ENCODE measurements at places on chromosomes 16 and 17. TPM values are rescaled to one million over a fixed set of nuclear protein-coding genes. Genes with fewer than 3 reads are reported as not detected.

DNA sequence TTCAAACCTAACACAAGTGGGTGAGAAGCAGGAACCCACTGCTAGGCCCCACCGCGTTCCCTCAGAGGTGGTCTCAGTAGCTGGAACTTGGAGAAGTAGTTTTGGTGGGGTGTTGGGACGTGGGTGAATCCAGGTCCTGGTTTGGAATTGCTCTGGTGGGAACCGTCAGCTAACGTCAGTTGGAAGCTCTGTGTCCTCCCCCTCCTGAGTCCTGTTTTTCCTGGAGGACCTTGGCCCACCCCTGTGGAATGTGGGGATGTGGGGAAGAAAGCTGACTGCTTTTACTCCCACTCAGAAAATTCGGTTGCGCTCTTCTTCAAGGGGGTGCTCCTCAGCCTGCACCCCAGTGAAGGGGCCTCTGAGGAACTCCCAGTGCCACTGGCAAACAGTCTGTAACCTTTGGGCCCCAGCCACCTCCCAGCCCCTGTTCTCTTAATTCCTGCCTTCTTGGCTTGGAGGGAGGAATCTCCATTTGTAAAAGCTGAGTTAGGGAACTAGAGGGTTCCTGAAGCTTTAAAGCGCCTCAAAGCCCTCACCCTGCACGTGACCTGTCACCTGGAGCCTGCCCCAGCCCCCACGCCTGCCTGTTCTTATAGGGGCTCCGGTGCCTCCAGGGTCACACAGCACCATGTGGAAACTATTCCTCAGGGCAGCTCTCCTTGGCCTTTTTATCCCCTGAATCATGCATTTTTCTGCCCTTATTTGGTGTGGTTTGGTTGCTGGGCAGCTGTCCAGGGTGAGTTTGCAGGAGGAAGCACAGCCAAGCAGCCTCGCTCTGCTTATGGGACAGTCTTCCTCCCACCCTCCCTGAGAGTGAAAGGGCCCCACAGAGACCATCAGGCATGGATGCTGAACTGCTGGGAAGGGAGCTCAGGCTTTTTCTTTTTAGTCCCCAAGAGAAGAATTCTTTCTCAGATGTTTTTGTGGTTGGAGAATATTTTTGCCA is 16.2 kb upstream of the NAGLU start:
- H3K27me3 ChIP-seq, result no peaks in the 10 kb centered on the region
- peak; percentile 89 for DNase-seq
- H3K4me3 ChIP-seq, result no peak overlapping the region
- H3K4me1 ChIP-seq, result peaks cover 25% of the 10 kb centered on the region
- H3K36me3 ChIP-seq, result no peaks in the 10 kb centered on the region
- H3K27ac ChIP-seq, result peak overlapping the region; percentile 93

DNA sequence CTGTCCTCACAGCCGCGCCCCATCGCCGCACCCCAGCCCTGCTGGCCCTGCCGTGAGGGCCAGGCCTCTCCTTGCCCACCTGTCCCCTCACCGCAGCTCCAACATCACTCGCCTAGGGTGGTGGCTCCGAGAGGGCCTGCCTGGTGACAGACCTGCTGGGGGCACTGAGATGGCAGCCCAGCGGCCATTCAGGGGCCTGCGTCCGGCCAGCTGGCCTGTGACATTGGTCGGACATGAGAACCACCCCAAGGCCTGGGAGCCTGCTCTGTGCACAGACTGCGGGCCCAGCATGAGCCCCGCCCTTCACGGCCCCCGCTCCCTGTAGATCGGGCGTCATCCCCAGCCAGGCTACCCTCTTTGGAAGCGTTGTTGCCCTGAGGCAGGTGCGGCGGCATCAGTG is 11.8 kb downstream of the NME3 start:
- H3K4me1 ChIP-seq, result no peaks in the 10 kb centered on the region
- H3K27ac ChIP-seq, result no peak overlapping the region
- H3K27me3 ChIP-seq, result no peaks in the 10 kb centered on the region
- H3K36me3 ChIP-seq, result no peaks in the 10 kb centered on the region

DNA sequence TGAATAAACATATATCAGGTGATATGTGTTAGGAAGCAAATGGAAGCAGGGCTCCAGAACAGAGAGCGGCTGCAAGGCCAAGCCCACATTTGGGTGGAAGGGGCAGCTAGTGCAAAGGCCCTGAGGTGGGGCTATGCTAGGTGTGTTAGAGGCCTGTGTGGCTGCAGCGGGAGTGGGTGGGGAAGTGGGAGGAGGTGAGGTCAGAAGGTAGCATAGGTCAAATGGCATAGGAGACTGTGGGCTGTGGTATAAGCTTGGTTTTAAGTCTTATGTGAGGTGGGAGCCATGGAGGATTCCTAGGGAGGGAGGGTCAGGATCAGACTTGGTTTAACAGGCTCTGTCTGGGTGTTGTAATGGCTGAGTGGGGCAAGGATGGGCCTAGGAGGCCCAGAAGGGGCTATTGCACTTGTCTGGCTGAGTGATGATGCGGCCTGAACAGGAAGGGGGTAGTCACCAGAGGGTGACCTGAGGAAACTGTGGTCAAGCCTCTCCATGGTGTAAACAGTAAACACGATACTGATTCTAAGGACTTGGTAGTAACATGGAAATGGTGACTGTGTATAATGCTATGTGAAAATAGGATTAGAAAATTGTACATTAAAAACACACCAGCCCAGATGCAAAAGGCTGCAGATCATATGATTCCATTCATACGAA is 31.1 kb downstream of the RAI1 start:
- no peak overlapping the region for H3K27ac ChIP-seq
- peaks cover 10% of the 10 kb centered on the region for H3K4me1 ChIP-seq
- no peak overlapping the region for H3K4me3 ChIP-seq
- no peaks in the 10 kb centered on the region for H3K27me3 ChIP-seq
- H3K36me3 ChIP-seq, result no peaks in the 10 kb centered on the region

DNA sequence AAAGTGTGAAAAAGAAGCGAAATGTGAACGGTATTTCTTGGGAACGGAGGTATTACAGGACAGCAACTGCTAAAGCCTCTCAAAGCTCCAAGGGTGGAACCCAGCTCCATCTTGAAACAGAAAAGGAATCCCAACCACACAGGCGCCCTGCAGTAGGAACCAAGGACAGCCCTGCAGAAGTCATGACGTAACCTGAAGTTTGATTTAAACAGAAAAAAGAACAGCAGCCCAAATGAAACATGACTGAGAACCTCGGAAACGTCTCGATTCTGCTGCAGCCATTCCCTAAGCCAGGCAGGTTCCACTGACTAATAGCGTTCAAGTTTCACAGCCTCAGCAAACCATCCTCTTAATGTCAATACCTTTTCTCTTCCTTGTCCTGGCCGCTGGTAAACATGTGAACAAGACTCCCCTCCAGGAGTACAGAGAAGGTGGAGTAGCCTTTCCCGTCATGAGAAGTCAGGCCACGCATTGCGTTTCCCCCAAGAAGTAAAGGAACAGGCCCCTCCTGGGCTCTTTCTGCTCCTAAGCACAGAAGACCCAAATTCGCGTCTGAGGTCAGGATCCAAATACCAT is 20.1 kb downstream of the SIAH1 start:
- no peak for DNase-seq
- no peaks in the 10 kb centered on the region for H3K27me3 ChIP-seq
- H3K4me1 ChIP-seq, result peaks cover 14% of the 10 kb centered on the region
- peak overlapping the region; percentile 96 for H3K27ac ChIP-seq

GRCh38 chr16:35344012-35344762 is 1884.8 kb downstream of the TP53TG3F start:
- H3K27me3 ChIP-seq, result no peaks in the 10 kb centered on the region
- no peaks in the 10 kb centered on the region for H3K36me3 ChIP-seq
- no peaks in the 10 kb centered on the region for H3K4me1 ChIP-seq
- no peak for DNase-seq

DNA sequence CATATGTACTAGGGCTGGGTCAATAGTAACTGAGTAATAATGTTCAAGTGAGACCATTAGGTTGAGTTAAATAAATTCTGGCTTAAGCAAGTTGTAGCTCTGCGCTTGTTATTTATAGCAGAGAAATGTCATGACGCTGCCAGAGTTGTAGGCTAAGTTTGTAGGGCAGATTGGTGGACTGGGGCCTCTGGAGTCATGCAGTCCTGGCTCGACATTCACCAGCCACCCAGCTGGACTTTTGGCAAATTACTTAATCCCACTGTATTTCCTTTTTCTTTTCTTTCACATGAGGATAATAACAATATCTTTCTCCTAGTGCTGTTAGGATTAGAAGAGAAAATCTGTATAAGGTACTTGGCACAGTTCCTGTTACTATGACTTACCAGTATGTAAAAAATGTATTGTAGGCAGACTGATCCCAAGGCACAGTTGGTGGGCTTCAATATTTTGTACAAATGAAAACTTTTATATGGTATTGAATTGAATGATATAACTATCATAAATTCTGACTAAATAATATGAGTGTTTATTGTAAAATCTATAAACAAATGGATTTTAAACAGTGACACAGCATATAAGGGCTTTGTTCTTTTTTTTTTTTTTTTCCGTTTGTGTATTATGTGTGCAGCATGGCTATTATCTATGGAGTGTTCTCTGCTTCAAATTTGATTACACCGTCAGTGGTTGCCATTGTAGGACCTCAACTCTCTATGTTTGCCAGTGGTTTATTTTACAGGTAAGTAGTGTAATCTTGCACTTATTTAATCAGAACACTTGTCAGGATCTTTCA is 2.6 kb downstream of the MFSD11 start:
- no peak overlapping the region for H3K27ac ChIP-seq
- peaks cover 4% of the 10 kb centered on the region for H3K36me3 ChIP-seq
- H3K27me3 ChIP-seq, result no peaks in the 10 kb centered on the region

DNA sequence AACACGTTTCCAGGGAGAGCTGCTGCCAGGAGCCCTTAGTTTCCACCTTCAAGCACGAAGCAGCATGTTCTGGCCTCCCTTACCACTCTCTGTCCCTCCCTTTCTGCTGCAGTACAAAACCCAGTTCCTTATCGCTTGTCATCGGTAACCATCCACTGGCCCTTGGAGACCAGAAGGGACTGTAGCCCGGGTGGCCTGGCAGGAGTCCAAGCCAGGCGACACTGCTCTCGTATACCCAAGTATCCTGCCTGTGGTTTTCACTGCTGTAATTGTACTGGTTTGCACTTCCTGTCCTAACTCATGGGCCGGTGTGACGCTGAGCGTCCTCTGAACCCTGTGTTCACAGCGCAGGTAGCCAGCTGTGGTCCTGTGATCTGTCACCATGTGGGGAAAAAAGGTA is 81.1 kb downstream of the MAF start:
- H3K27me3 ChIP-seq, result no peaks in the 10 kb centered on the region
- H3K4me3 ChIP-seq, result no peak overlapping the region
- H3K36me3 ChIP-seq, result no peaks in the 10 kb centered on the region
- DNase-seq, result peak; percentile 53
- no peak overlapping the region for H3K27ac ChIP-seq
- H3K4me1 ChIP-seq, result no peaks in the 10 kb centered on the region

GRCh38 chr17:34156741-34157589 is 98.1 kb upstream of the CCL2 start:
- H3K27ac ChIP-seq, result no peak overlapping the region
- H3K4me3 ChIP-seq, result no peak overlapping the region
- H3K27me3 ChIP-seq, result no peaks in the 10 kb centered on the region

DNA sequence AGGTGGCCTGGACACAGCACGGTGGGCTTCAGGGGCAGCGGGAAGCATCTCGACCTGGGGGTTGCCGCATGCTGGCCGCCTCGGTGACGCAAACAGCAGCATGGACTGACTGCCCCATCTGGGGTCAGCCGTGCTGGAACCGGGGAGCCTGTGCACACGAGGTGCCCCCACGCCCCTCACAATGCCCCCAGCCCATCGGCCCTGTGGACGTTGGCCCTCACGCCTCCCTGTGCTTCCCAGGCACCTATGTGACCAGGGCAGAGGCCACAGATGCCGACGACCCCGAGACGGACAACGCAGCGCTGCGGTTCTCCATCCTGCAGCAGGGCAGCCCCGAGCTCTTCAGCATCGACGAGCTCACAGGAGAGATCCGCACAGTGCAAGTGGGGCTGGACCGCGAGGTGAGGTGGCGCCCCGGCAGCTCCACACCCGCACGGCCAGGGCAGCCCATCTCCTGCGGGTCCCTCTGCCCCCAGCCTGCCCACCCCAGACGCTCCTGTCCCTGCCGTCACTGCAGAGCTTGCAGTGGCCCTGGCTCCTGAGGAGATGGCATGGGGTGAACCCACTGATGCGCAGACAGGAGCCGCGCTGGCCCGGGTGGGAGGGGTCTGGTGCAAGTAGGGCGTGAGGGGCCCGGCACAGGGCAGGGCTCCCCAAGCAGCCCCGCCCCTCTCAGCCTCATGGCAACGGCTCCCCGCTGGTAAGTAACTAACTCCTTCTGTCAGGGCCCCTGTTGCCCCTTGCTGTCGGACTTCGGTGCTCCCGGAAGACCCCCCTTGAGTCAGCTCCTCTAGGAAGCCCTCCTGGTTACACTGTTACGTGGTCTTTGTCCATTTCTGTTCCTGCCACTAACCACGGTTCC is 13.6 kb downstream of the CDH15 start:
- H3K27me3 ChIP-seq, result no peaks in the 10 kb centered on the region
- DNase-seq, result peak; percentile 18
- no peak overlapping the region for H3K27ac ChIP-seq

- no peaks in the 10 kb centered on the region for H3K36me3 ChIP-seq
- H3K27ac ChIP-seq, result peak overlapping the region; percentile 97
- DNase-seq, result peak; percentile 68
- peak overlapping the region; percentile 88 for H3K4me3 ChIP-seq
Measured at GRCh38 chr17:64146418-64147109, 16.6 kb upstream of the ERN1 start.

GRCh38 chr16:58219432-58219831 is 21.5 kb upstream of the CSNK2A2 start:
- no peak overlapping the region for H3K27ac ChIP-seq
- no peaks in the 10 kb centered on the region for H3K4me1 ChIP-seq
- H3K36me3 ChIP-seq, result no peaks in the 10 kb centered on the region
- no peaks in the 10 kb centered on the region for H3K27me3 ChIP-seq
- no peak for DNase-seq
- H3K4me3 ChIP-seq, result no peak overlapping the region

DNA sequence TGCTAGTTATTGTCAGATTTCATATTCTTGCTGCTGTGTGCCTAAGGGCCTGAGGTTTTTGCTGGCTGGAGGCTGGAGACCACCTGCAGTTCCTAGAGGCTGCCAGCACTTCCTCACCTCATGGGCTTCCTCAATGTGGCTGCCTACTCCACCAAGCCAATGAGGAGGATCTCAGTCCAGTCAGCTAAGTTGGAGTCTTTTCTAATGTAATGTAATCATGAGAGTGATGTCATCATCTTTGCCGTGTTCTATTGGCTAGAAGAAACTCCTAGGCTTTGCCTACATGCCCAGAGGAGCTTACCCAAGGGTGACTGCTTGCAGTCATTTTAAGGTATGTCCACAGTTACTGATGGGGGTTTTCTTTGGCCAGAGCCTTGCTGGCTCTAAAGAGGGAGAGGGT is 53.0 kb downstream of the SOCS3 start:
- no peaks in the 10 kb centered on the region for H3K27me3 ChIP-seq
- H3K27ac ChIP-seq, result no peak overlapping the region
- H3K4me3 ChIP-seq, result no peak overlapping the region
- H3K4me1 ChIP-seq, result no peaks in the 10 kb centered on the region
- DNase-seq, result no peak
- H3K36me3 ChIP-seq, result no peaks in the 10 kb centered on the region

Gene TBC1D3C
- not detected for total RNA-seq

Gene TK2
- 41.2 TPM for total RNA-seq

Gene CAPNS2
- 0.29 TPM for total RNA-seq

Gene FBXO39
- total RNA-seq, result 0.33 TPM

Gene VMO1
- 3.5 TPM for total RNA-seq

Gene ABCC11
- total RNA-seq, result 3.1 TPM

Gene PLK1
- total RNA-seq, result 0.81 TPM

Measured in right lobe of liver (tissue), 6 donors.